ENCODE measurements at places on chromosomes 16 and 17.

DNA sequence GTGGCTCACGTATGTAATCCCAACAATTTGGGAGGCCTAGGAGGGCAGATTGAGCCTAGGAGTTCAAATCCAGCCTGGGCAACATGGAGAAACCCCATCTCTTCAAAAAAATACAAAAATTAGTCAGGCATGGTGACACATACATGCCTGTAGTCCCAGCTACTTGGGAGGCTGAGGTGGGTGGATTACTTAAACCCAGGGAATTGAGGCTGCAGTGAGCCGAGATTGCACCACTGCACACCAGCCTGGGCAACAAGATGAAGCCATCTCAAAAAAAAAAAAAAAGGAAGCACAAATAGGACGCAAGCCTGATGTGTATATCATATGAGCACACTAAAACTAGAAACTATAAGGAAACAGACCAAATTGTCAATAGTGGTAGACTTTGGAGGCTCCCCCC is 17.1 kb upstream of the FLCN start:
- no peak for DNase-seq

DNA sequence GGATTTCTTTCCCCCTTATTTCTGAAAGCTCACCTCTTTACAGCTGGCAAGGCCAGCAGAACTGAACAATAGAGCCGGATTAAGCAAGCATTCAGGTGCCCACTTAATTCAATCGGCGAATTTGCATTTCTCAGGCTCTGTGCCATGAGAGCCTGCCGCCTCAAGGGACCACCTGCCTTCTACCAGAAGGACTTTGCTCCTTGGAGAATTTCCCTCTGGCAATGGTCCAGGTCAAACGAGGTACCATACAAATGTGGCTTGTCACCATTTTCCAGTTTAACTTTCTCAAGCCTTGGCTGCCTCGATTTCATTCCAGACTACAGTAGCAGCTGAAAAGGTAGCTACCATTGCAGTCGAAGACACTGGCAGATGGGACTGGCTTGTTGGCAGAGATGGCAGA is 534.0 kb downstream of the MAF start:
- DNase-seq: no peak

DNA sequence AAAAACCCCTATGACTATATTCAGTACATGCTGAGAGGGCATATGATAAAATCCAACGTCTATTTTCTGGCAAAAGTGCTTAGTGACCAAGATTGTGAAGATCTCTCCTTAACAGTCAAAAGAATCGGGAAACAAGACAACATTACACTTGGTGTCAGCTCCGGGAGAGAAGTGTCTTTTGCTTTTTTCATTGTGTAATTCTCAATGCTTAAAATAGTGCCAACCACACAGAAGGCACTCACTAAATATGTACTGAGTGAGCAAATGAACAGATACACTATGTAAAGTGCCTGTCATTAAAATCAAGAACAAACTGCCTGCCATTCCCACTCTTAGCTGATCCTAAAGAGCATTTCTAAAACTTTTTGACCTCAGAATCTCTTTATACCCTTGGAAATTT is 34.1 kb downstream of the VPS53 start:
- DNase-seq: no peak

- no peak for DNase-seq
Measured at GRCh38 chr17:45868276-45868675, 23.6 kb downstream of the SPPL2C start.

- DNase-seq: peak; percentile 13
Measured at GRCh38 chr16:51500306-51500705, 349.2 kb upstream of the SALL1 start.

GRCh38 chr16:11224894-11225676 is 30.9 kb downstream of the SOCS1 start:
- peak; percentile 61 for DNase-seq

GRCh38 chr16:49338611-49339265 is 34.9 kb upstream of the C16orf78 start:
- DNase-seq: no peak

DNA sequence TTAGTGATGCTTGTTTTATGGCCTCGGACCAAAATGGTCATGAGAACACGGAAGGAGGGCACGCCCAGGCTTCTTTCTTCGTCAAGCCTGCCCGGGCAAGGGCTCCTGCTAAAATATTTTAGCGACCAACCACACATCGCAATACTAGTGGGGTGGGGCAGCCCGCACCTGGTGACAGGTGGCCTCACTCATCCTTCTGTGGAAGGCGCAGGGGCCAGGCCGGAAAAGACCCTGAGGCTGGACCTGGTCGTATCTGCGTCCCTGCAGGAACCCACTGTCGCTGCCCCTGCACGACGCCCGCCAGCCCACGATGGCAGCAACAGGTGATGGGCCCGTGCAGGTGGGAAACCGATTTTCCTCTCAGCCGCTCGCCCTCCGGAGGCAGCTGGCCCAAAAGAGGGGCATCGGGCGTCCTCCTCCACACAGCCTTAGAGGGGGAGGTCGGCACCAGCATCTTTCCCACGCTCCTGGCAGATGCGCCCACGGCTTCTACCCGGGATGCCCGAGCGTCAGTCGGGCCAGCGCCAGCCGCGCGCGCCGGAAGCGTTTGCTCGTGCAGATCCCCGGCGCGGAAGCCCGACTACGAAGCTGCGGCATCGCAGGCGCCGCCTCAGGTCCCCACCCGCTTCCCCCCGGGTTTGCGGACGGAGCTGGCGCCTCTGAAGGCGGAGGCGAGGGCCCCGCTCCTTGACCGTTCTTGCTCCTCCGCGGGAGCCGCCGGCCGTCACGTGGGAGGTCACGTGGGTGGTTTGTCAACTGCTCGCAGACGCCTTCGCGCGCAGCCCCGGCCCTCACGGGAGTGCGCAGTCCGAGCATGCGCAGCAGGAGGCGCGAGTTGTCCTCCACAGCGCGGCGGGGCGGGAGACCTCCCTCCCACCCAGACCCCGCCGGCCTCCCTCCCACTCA is 22.8 kb upstream of the FOXK2 start:
- peak; percentile 96 for DNase-seq

DNA sequence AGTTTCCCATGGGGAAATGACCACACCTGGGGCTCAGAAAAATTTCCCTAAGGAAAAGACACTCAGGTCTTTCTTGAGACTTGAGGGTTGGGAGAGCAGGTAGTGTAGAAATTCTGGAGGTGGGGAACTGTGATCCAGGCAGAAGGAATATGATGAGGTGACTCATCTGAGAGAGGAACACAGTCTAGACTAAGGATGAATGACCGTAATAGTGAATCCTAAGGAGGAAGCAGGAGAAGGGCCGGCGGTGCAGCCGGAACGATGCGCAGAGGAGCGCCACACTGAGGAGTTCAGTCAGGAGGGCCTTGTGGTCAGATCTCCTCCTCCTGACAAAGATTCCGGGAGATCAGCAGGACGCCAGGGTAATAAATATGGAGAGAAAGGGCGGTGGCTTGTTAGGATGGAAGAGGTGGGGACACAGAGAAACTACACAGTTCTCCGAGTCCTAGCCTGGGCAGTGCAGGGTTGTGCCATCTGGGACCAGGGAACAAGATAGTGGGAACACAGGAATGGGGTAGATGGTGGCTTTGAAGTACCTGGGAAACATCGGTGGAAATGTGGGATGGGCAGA is 135.6 kb downstream of the PARN start:
- DNase-seq: no peak
